HTR-8/SVneo (cell line): ENCODE measurements at places on chromosomes 1 and 21.

DNA sequence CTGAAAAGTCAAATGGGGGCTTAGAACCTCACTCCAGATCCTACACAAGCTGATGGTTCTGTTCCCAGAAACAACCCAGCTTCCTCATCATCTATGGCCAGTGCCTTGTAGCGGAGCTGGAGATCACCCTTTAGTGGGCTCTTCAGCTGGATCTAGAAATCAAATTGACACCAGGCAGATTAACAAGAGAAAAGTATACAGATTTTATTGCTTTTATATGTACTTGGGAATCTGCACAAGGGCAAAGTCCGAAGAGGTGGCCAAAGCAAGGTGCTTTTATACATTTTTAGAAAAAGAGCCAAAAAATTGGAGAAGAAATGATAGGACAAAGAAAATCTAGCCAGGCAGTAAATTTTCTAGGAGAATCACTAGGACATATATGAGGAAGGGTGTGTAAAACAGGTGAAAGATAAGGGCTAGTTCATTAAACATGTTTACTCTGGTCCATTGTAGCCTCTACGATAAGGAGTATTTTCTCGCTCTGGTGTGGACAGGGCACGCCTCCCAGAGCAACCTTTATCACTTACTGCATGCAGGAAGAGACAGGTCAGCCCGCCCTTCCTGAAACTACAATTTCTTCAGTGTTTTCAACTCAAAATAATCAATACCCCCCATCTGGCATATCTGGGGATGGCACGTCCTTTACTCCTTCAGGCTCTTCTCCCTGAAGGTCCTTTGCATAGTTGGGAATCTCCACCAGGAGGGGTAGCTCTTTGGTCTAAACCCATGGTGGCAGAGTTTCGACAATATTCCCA is 14.0 kb upstream of the LGALS8 start:
- no peak for DNase-seq

GRCh38 chr1:105874621-105875020 is 1181.9 kb upstream of the PRMT6 start:
- no peak for DNase-seq

DNA sequence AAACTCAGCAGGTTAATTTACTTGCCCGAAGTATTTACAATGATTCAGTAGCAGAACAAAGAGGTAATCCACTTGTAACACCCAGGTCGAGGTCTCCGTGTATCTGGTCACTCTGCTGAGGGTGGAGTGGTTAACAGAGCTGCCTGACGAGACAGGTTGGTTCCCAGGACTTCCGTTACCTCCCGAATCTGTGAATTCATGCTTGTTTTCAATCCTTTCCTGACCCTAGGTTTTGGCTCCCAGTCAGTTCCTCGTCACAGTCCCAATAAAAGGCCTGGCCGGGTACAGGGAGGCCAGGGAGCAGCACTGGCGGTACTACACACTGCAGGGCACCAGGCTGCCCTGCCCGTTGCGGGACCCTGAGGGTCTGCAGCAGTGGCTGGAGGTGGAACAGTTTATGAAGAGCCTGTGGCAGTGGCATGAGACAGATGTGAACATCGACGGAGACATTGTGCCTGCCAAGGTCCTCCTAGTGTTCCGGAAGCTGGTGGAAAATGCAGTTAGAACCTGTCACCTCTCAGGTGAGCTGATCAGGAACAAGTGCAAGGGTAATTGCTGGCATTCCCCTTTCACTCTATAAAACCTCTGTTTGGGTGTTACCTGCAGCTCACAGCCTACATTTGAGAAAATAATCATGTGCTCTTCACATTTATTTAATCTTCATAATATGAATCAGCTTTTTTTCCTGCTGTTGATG is 12.8 kb downstream of the MAB21L3 start:
- no peak for DNase-seq

- DNase-seq = no peak
These were observed 17.9 kb upstream of the PWP2 start for GRCh38 chr21:44089001-44089911.

DNA sequence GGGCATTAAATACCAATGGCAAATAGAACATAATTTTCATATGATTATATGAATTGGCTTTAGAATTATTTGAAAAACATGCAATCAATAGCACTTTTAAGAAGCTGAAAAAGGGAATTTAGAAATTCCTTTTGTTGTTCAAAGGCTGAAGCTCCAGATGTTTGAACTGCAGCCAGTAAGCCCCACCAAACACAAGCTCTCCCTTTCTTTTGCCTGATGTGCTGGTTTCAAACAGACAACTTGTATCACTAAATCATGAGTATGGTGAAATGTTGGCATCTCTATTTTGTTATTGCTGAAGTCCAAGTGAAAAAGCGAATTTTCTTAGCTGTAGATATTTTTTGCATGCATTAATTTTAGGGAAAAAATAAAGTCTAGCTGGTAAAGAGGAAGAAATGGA is 27.5 kb upstream of the NCAM2 start:
- no peak for DNase-seq

DNA sequence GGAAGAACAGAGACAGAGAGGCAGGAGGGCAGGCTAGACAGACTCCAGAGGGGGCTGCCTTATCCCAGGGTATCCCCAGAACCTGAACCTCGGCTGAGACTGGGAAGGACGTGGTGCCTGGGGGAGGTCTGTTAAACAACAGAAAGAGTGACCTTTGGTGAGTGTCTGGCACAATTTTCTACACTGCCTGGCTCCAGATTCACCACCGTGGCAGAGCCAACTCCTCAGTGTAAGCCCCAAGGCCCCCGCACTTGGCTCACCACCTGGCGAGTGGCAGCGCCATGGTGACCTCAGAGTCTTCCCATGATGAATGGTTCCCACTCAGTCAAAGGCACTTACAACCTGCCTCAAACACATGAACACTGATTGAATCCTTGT is 6.5 kb downstream of the RD3 start:
- DNase-seq = no peak

GRCh38 chr1:10631121-10631810 is 156.5 kb downstream of the PEX14 start:
- no peak for DNase-seq

DNA sequence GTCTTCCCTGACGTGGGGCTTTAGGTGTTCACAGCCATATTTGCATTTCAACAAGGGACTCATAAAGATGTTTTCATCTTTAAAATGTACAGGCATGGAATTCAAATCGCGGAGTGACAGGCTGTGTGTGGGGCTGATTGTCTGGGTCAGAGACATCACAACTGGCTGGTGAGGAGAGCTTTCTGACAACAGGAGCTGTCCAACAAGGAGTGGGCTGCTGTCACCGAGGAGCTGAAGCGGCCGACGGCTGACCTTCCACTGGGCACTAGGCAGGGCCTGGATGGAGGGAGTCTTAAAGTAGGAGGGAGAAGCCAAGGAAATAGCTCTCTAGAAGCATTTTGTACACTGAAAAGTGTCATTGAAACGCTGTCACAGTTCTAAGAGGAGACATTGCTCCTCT is 30.5 kb upstream of the SCMH1 start:
- no peak for DNase-seq

DNA sequence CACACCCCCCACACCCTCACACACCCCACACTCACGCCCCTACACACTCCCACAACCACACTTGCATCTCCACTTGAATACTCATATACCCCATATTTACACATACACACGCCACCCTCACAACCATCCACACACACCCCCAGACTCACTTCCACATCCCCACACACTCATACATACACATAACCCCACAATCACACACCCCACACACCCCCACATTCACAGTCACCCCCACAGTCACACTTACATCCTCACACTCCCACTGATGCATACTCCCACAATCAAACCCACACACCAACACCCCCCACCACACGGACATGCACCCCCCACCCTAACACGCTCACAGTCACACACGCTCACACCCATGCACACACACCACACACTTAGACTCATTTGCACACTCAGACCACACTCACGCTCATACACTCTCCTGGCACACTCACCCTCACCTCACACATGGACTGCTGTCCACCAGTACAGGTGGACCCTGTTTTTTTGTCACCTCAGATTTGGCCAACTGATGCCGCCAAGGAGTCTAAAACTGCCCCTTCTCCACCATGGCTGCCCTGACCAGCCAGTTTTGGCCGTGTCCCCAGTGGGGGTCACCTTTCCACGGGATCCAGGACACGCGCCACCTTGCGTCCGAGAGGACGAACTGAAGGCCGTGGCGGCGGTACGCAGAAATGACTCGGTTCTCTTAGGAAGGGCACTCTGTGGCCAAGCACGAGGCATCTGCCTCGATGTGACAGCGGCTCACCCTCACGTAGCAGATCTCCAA is 45.3 kb upstream of the EDN2 start:
- no peak for DNase-seq

DNA sequence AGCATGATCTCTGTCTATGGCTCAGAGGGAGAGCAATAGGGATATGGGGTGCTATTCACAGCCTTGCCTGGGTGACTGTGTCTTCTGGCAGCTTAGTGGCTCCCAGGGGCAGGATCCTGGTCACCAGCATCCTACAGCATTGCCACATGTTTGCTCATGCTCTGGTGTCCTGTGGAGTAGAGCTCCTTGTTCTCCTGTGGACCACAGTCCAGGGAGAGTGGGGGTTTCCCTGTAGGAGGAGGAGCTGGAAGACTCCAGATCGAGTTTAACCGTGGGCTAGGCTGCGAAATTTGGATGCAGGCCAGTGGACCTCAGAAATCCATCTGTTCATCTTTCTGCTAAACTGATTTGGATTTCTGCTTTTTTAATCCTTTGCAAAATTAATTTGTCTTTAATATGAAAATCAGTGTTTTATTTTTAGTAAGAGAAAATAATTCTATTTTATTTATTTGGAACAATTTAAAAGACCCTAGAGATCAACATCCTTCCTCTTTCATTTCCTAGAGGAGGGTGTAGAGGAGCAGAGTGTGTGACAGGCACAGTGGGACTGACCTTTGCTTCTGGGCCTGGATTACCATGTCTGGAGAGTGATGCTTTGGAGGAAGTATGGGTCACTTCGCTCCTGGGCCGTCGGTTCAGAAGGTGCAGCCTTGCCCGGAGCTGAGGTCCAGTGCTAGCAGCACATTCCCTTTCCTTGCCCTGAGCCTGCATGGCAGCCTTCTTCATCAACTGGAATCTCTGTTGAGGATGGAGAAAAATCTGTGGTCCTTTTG is 17.4 kb downstream of the ADARB1 start:
- no peak for DNase-seq

DNA sequence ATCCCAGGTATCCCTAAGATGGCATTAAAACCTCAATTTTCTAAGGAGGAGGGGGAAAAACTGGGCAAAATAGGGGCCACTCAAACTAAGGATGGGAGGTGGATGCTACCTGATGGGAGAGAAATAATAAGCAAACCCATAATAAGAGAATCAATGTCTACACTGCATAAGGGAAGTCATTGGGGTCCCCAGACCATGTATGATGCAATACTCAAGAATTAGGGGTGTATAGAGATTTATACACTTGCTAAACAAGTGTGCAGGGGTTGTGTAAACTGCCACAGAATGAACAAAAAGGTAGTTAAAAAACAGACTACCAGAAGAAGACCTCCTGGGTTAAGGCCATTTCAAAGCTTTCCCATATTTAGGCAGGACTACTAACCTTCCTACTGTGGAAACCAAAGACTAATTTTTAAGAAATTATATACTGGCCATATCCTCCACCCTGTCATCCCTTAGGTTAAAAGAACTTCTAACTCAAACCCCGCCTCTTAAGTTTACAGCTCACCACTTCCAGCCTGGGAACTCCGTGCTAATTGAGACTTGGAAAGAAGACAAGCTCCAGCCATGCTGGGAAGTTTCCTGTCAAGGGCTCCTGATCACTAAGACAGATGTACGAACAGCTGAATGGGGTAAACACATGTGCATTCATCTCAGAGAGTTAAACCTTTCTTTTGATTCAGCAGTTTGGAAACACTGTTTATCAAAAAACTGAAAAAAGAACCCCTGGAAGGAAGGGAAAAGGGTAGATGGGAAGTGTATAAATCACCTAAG is 64.4 kb upstream of the TLR5 start:
- DNase-seq = no peak

DNA sequence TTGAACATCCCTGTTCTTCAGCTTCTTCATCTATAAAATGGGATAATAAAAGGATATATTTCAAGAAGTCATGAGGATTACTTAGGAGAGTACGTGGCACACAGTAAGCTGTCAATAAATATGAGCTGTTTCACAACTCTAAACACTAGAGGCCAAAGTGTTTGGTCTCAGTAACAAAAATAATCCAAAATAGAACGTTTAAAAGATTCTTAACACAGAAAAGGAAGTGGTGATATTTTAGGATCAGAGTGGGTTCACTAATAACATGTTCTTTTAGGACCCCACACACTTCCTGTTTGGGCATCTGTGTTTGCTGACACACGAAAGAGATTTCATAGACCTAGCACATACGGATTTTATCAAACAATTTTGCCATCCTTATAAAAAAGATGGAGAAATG is 32.9 kb downstream of the TNFSF18 start:
- no peak for DNase-seq

DNA sequence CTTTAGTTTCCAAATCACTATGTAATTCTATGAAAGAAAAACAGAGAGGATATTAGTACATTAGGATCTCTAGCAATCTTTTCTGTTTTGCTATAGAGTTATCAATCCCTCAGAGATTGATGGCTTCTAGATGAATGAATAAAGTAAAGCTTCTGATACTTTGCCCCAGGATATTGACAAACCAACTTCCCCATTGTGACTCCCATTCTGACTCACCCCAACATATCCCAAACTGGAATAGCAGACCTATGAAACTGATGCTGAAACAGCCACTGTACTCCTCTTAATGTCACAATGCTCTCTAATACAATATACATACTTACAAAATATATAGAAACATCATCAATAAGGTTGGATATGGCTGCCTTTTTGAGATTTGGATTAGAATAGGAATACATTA is 442.1 kb upstream of the NR5A2 start:
- no peak for DNase-seq

- no peak for DNase-seq
These were observed 18.0 kb downstream of the PTPRU start for GRCh38 chr1:29254346-29254745.
